ENCODE measurements at places on chromosomes 7 and 10.

DNA sequence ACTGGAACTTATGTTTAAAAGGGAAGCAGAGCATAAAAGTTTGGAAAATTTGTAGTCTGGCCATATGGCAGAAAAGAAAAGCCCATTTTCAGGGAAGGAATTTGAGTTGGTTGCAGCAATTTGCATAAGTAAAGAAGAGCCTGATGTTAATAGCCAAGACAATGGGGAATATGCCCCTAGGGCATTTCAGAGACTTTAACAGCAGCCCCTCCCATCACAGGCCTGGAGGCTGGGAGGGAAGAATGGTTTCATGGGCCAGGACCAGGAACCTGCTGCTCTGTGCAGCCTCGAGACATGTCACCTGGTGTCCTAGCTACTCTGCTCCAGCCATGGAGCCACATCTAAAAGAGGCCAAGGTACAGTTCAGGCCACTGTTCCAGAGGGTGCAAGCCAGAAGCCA lies 35.3 kb downstream of the HTR7 start:
- no peak for DNase-seq

DNA sequence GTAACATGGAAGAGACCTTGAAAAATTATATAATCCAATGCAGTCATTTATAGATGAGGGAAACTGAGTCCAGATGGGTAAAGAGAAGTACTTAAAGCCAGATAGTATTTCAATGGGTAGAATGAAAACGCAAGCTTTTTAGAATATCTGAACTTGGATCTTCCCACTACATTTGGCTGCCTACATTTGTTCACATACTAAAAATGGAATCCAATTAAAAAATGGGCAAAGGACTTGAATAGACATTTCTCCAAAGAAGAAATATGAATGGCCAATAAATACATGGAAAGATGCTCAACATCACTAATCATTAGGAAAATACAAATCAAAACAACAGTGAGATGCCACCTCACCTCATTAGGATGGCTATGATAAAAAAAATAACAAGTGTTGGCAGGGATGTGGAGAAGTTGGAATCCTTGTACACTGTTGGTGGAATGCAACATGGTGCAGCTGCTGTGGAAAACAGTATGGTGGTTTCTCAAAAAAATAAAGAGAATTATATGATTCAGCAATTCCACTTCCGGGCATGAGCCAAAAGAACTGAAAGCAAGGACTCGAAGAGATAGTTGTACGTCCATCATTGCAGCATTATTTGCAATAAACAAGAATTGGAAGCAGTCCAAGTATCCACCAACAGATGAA lies 188.0 kb downstream of the FRMD4A start:
- no peak for DNase-seq

DNA sequence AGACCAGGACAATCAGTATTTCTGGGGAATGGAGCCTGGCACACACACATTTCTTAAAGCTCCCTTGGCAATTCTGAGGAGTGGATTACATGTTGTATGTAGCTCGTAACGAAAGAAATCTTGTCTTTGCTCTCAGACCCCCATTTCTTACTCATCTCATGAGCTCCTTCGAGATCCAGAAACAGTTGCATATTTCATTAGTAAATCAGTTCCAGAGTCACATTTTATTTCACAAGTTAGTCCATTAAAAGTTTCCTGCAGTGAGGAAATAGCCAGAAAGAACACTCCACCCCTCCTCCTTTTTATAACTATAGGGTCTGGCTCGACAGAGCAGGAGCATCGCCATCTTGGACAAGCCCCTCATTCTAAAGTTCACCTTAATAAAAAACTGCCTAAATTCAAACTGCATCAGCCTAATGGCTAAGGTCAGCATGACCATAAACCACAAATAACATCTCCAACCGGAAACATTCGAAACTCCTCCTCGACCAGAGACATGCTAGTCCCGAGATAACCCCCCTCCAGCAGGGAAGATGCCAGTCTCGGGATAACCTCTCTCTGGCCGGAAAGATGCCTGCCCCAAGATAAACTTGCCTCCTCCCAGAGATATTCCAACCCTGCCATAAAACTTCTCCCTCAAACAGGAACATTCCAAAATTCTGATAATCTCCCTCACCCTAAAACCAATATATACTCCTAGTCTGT lies 7.4 kb downstream of the EGFR start:
- DNase-seq, result no peak

DNA sequence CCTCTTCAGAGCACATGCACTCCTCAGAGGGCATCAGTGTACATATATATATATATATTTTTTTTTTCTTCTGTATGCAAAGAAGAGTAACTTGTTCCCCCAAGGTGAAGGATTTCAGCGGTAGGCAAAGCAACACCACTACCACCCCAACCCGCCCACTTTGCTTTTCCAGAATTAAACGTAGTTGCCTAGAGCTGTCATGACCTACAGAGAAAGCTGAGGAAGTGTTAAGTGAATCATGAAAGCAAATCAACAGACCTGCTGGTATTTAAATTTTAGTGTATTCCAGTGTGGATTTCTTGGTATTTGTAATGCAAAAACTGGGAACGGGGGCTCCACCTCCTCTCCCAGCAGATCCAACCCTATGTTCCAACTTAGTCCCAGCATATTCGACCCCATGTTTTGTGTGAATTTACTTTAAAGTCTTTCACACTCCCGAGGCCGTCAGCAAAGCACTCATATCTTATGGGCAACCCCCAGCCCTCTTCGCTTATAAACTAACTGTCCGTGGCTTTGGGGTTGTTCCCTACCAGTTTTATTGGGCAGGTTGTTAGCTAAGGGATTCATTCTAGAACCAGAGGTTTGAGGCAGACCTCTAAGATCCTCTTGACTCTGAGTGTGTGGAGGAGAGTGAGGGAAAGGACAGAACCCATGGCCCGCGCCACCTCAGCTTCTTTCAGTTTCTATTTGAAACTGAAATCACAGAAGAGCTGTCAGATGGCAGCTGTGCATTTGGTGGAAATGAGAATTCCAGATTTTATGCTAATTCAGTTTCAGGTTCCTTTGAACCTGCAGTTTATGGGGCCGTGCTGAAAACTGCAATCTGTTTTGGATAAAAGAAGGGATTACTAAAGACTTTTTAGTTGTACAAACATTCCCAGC lies 450.2 kb upstream of the GALNT17 start:
- no peak for DNase-seq

DNA sequence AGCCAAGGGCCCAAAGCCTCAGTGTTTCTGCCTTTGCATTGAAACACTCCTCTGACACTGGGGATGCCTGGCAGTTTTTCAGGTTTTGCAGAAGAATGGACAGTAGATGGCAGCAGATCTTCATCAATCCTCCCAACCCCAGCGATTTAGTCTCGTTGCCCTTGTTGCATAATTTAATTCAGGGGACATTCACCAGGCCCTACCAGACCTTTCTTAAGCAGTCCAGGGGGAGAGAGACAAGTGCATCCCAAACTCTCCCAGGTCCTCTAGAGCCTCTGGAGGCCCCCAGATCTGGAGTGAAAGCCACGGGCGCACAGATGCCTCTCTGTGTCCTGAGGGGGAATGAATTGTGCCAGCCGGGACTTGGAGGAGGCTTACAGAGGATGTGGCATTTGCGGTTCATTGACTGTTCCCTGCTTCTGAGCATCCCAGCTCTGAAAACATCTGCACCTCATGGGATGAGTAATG lies 29.6 kb downstream of the MINDY4 start:
- peak; percentile 38 for DNase-seq

Data from glutamatergic neuron (in vitro differentiated cells).